Camera-type eye (tissue), 1 donor: ENCODE measurements at places on chromosomes 12 and 14. TPM values are rescaled to one million over a fixed set of nuclear protein-coding genes. Genes with fewer than 3 reads are reported as not detected.

RFLNA gene
- 11.1 TPM for total RNA-seq

MYH6 gene
- total RNA-seq: 0.49 TPM

ADSS1 gene
- total RNA-seq: 17.1 TPM

AQP5 gene
- 82.5 TPM for total RNA-seq

EXD2 gene
- 34.1 TPM for total RNA-seq
